ENCODE measurements at places on chromosomes 12 and 14. TPM values are rescaled to one million over a fixed set of nuclear protein-coding genes. Genes with fewer than 3 reads are reported as not detected.

The SLC16A7 gene
- total RNA-seq: 26.0 TPM

- H3K4me3 ChIP-seq: no peak overlapping the region
- no peaks in the 10 kb centered on the region for H3K36me3 ChIP-seq
- no peak for DNase-seq
- H3K4me1 ChIP-seq: no peaks in the 10 kb centered on the region
Observed at GRCh38 chr12:22808860-22809259, 183.9 kb downstream of the ETNK1 start.

- H3K4me1 ChIP-seq: no peaks in the 10 kb centered on the region
- no peak overlapping the region for H3K4me3 ChIP-seq
- no peaks in the 10 kb centered on the region for H3K27me3 ChIP-seq
- no peaks in the 10 kb centered on the region for H3K36me3 ChIP-seq
Observed at GRCh38 chr12:88955531-88955930, 375.3 kb upstream of the KITLG start.

- peaks cover 48% of the 10 kb centered on the region for H3K4me1 ChIP-seq
- H3K36me3 ChIP-seq: no peaks in the 10 kb centered on the region
- peak overlapping the region; percentile 18 for H3K27ac ChIP-seq
- no peaks in the 10 kb centered on the region for H3K27me3 ChIP-seq
- no peak overlapping the region for H3K4me3 ChIP-seq
Observed at GRCh38 chr12:79560225-79560889, 130.4 kb downstream of the PAWR start.

GRCh38 chr14:99234961-99235571, 36.9 kb downstream of the BCL11B start:
- no peaks in the 10 kb centered on the region for H3K4me1 ChIP-seq
- H3K27ac ChIP-seq: no peak overlapping the region
- DNase-seq: no peak
- peaks cover 32% of the 10 kb centered on the region for H3K27me3 ChIP-seq

- no peak overlapping the region for H3K27ac ChIP-seq
- H3K4me1 ChIP-seq: no peaks in the 10 kb centered on the region
- H3K4me3 ChIP-seq: no peak overlapping the region
- H3K36me3 ChIP-seq: no peaks in the 10 kb centered on the region
- peaks cover 19% of the 10 kb centered on the region for H3K27me3 ChIP-seq
- no peak for DNase-seq
Observed at GRCh38 chr14:106209755-106210154, 683.4 kb downstream of the TMEM121 start.

The CLEC6A gene
- total RNA-seq: 2.0 TPM

DNA sequence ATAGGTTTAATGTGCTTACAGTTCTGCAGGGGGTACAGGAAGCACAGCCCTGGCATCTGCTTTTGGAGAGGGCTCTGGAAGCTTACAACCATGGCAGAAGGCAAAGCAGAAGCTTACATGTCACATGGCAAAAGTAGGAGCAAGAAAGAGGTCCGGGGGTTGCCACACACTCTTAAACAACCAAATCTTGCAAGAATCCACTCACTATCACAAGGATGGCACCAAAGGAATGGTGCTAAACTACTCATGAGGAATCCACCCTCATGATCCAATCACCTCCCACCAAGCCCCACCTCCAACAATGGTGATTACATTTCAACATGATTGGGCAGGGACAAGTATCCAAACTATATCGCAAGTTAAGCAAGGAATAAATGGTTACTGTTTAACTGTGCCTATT, 255.8 kb upstream of the AVPR1A start:
- no peaks in the 10 kb centered on the region for H3K36me3 ChIP-seq
- no peak overlapping the region for H3K27ac ChIP-seq
- no peaks in the 10 kb centered on the region for H3K27me3 ChIP-seq
- no peak overlapping the region for H3K4me3 ChIP-seq
- H3K4me1 ChIP-seq: peaks cover 3% of the 10 kb centered on the region

DNA sequence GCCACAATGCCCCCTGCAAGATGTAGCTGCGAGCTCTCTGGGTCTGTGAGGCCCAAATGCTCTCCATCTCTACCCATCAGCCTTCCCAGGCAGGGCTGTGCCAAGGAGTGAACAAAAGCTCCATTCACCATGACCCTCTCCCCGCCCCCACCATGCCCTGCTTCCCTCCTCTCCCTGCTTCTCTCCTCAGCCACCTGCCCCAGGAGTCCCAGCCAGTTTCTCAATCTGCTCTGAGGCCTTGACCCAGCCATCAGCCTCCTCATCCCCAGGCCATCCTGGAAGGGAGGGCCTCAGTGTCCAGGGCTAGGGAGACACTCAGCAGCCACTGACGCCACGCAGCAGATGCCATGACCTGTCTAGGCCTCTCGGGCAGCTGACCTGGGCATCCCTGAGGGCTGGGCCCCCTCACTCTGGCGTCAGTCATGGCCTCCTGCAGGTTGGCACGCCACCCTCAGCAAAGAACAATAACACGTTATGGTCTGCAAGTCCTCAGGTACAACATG, 8.5 kb upstream of the KRT5 start:
- H3K4me3 ChIP-seq: no peak overlapping the region
- DNase-seq: no peak
- H3K27ac ChIP-seq: no peak overlapping the region

- DNase-seq: no peak
- no peaks in the 10 kb centered on the region for H3K4me1 ChIP-seq
- no peak overlapping the region for H3K27ac ChIP-seq
- no peak overlapping the region for H3K4me3 ChIP-seq
- no peaks in the 10 kb centered on the region for H3K27me3 ChIP-seq
- H3K36me3 ChIP-seq: peaks cover 8% of the 10 kb centered on the region
Observed at GRCh38 chr12:3020399-3020798, 56.8 kb upstream of the TSPAN9 start.

- H3K36me3 ChIP-seq: no peaks in the 10 kb centered on the region
- peaks cover 8% of the 10 kb centered on the region for H3K4me1 ChIP-seq
- no peak overlapping the region for H3K27ac ChIP-seq
- DNase-seq: no peak
- H3K27me3 ChIP-seq: no peaks in the 10 kb centered on the region
Observed at GRCh38 chr14:89533136-89533535, 116.1 kb upstream of the FOXN3 start.
